Pancreas (tissue), 10 donors: ENCODE measurements at places on chromosomes 6 and 20.
A peak's percentile ranks its signal among the peaks of the same experiment; 100 is the strongest.

- DNase-seq: peak; percentile 73
Observed at GRCh38 chr20:23657202-23657601, 19.4 kb upstream of the CST3 start.

DNA sequence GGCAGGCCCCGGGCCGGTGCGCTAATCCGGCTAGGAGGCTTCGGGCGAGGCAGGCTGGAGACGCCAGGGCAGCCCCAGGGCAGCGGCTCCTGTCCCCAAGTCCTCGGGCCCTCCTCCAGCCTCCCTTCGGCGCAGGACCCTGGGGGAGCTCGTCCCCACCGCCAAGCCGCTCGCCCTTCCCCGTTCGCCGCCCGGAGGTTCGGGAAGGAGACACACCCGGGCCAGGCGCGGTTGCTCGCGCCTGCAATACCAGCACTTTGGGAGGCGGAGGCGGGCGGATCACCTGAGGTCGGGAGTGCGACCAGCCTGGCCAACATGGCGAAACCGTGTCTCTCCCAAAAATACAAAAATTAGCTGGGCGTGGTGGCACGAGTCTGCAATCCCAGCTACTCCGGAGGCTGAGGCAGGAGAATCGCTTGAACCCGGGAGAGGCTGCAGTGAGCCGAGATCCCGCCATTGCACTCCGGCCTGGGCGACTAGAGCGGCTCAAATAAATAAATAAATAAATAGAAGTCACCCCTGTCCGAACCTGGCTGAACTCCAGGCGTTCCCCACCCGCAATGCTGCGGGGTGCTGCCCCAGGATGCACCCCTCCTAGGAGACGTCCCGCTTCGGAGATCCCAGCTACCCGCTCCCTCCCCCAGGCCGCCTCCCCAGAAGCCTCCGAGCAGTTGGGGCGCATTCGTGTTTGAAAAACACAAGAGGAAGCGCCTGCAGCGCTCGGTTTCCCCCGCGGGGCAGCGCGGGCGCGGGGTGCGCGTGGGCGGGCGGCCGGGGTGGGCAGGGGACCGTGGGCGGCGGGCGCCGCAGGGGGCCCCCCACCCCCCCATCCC is 27.5 kb downstream of the SERPINB9 start:
- DNase-seq: peak; percentile 44

DNA sequence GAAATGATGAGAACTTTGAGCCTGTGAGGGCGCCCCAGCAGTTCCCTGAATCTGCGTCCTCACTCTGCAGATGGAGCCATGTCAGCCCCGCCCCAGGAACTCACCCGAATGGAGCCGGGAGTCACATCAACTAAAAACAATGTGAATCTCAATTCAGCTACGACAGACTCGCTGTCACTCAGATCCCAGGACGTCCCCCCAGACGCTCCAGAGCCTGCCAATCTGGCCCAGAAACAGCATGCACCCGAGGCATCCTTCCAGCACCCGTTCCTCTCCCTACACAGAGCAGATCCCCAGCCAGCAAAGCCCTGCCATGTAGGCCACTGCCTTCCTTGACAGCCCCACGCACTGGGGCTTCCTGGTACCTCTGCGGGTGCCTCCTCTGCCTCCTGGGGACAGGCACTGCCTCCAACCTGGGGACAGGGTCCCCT is 248.0 kb downstream of the TTLL2 start:
- DNase-seq: no peak

DNA sequence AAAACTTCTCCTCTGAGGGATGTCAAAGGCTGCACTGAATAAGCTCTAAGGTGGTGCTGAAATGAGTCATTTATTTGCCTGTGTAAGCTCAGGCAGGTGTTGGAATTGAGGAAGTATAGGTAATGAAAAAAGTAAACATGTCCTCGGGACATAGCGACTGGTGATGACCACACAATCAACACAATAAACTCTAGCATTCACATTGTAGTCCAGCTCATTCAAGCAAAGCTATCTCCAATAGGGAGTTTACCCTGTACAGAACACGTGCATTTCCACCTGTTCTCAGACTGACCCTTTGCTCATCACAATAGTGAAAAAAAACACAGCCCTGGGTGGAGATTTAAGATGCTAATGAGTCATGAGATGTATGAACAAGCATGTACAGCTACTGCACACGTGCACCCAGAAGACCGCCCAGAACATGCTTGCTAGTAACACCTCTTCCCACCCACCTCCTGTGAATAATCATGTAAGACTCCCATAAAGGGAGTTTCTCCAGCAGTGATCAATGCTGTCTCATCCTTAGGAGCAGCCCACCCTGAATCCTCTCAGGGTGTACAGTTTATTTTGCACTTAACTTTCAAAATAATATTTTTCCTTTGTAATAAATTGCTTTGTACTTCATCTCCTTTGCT is 33.0 kb upstream of the POU5F1 start:
- DNase-seq: no peak

- DNase-seq: no peak
Observed at GRCh38 chr6:144395014-144395413, 109.9 kb downstream of the UTRN start.

DNA sequence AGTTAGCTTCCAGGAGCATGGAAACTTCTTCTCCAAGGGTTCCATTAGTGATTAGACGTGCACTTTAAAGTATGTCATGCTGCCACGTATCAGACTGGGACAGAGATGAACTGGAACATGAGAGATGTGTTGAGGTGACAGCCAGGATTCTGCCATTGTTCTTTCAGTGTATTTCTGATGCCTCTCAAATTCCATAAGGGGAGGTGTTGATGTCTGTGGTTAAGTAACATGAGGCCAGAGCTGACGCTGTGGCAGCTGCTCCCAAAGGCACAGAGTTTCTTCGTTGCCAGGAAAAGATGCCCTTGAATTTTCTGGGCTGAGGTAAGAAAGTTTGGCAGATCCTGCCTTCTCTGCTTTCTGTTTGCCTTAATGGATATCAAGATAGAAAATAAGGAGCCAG is 63.5 kb downstream of the TRMT6 start:
- DNase-seq: no peak

GRCh38 chr20:35939264-35939663 is 15.0 kb downstream of the SCAND1 start:
- no peak for DNase-seq

- no peak for DNase-seq
Observed at GRCh38 chr6:113488061-113488460, 369.1 kb upstream of the MARCKS start.

DNA sequence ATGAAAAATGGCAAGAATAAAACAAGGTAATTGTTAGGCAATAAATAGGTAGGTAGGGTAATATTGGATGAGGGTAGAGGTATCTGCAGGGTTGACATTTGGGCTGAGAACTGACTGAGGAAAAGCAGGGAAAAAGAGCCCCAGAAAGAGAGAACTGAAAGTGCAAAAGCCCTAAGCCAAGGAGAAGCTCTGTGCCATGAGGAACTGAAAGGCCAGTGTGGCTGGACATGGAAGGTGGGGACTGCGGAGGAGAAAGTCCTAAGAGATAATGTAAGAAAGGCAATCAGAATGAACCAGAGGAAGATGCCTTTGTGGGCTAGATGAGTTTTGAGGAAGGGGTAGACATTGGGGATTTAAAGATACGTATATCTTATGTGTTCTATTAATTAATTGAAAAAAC is 9.9 kb upstream of the HIVEP2 start:
- no peak for DNase-seq

DNA sequence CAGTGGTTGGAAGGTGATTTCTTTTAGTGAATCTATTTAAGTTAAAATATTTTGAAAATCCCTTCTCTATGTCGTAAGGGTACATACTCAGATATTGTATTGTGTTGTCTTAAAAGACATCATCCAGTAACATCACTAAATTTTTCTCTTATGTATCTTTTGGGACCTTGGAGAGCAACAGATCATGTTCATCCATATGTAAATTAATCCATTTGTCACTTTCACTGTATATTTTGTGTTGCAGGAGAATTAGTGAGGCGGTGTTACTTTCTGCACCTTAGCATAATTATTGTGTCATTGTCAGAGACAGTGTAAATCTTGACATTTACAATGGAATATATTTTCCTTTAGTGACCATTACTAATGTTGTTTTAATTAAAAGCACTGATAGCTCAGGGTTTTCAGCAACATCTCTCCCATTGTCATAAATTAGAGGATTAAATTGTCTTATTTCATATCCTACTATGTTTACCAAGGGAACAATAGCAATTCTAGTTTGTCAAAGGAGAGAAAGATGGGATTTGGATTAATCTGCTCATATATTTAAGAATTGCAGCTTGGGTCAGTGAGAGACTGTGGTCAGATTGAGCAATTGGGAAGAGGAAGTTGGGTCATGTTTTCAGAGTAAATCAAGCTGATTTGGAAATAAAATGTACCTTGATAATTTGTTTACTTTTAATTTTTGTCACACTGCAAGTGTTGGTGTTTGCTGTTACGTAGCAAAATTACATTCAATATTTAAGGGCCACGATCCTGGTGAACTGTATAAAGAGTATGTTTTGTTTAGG is 22.7 kb downstream of the DOK5 start:
- no peak for DNase-seq

- DNase-seq: no peak
Observed at GRCh38 chr6:105192707-105193465, 13.1 kb upstream of the POPDC3 start.

GRCh38 chr6:161168281-161168891 is 105.5 kb downstream of the AGPAT4 start:
- peak; percentile 41 for DNase-seq

- no peak for DNase-seq
Observed at GRCh38 chr6:34571388-34571787, 15.3 kb upstream of the SPDEF start.

- DNase-seq: no peak
Observed at GRCh38 chr6:56727097-56727850, 84.6 kb upstream of the DST start.

GRCh38 chr20:31989030-31989645 is 21.1 kb upstream of the CCM2L start:
- DNase-seq: no peak
